NCI-H1930 (cell line): ENCODE measurements at places on chromosomes 11 and 22.

GRCh38 chr11:2173761-2174160, 2.1 kb upstream of the TH start:
- DNase-seq = no peak

DNA sequence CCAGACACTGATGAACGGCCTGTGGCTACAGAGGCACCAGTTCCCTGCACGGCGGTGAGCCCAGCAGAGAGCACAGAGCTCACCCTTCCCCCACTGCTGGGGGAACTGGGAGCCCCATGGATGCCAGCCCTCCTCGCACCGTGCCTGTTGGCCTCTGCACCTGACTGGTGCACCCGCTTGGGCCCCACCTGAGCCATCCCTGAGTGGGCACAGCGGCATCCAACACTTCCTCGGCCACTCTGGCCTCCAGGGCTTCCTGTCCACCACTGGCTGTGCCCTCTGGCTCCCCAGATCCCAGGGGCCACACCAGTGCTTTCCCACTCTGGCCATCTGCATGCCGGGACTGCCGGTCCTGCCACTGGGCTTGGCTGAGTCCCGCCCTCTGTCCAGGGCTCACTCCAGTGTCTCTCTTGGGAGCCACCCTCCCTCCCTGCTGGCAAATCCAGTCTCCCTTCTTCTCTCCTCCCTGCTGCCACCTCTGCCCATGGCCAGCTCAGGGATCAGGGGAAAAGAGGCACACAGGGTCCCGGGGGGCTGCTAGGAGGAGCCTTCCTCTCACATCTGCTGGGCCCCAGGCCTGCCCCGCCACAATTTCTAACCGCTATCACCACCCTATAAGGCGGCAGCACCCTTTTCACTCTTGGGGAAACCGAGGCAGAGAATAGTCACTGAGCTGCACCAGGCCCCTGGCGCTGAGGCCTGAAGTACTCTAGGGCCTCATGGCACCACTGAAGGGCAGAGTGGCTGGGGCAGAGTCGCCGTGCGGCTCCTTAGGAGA, 33.0 kb downstream of the GNB1L start:
- no peak for DNase-seq

- no peak for DNase-seq
Measured at GRCh38 chr11:26960281-26960680, 33.6 kb upstream of the FIBIN start.

GRCh38 chr11:36010010-36010740, 66.3 kb downstream of the LDLRAD3 start:
- DNase-seq = no peak

DNA sequence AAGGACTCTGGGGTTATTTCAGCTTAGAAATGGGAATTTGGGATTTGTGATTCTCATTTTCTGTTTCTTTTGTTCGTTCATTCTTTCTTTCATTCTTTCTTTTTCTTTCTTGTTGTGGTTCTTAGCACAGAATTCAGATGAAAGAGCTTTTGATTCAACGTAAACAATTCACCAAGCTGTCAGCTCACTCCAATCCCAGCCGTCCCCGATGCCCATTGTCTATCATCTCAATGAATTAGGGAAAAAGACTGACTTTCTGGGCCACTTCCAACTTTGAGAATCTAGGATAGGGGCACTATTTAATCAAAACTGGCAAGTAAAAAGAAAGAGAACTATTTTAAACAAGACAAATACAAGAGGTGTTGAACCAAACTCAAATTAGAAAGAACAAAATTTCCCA, 25.1 kb upstream of the TMA7B start:
- no peak for DNase-seq

GRCh38 chr22:19965771-19966709, 24.4 kb upstream of the TXNRD2 start:
- DNase-seq = no peak

DNA sequence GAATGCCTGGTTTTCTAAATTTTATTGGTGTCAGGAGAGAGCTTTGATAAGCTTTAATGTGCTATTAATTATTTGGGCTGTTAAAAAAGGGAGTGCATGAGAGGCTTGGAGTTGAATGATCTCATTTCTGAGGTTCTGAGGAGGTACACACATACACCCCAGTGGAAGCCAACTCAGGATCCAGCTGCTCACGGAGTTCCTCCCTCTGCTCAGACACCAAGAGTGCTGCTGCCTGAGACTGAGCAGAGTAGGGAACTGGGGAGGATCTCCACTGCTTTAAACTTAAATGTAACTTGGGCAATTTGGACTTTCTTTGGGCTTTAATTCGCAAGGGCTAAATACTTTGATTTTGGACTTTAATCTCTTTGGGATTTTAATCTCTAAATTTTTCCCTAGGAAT, 414.4 kb upstream of the CADM1 start:
- no peak for DNase-seq

- DNase-seq = no peak
Measured at GRCh38 chr22:47294222-47294532, 531.7 kb downstream of the TBC1D22A start.

GRCh38 chr22:32546496-32546895, 71.9 kb downstream of the FBXO7 start:
- DNase-seq = no peak
